ENCODE measurements at places on chromosomes 7 and 10.

GRCh38 chr7:152402384-152403250 lies 33.2 kb downstream of the KMT2C start:
- no peak for DNase-seq

DNA sequence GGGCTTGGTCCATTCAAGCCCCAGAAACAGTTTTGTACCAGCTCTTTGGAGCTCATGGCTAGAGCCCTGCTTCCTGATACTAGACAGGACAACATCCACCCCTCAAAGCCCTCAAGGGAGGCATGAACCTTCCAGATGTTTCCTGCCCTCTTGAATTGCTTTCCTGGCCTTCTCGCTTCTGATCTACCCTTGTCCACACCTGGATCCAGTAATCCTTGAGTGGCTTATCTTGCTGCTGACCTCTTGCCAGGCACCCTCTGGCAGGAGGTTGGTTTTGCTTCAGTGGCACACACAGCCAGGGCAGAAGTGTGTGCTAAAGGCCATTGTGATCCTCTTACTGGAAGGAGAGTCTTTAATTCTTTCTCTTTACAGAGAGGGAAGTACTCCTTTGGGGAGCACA lies 495.8 kb downstream of the PLXNA4 start:
- no peak for DNase-seq

GRCh38 chr7:2937701-2938513 lies 93.8 kb upstream of the GNA12 start:
- no peak for DNase-seq

DNA sequence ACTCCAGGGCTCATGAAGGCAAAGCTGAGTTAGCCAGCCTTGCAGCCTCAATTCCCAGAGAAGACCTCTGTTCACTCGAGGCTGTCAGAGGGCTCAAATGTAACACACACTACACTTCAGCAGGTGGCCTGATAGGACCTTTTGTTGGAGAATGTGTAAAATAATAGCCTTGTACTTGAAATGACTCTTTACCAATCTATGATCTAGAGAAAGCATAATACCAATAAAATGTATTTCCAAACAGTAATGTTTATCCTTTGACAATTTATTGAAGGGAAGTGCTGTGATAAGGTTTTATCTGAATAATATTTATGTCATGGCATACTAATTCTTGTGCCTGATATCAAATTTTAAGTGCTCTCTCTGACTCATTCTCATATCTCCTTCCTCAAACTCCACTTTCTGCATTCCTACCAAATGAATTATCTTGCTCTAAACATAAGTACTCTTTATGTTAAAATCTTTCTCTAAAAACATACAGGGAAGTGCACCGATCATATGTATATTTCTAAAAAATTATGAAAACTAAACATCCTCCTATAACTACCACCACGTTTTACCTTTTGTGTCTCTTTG lies 20.9 kb downstream of the CYP3A7 start:
- no peak for DNase-seq

DNA sequence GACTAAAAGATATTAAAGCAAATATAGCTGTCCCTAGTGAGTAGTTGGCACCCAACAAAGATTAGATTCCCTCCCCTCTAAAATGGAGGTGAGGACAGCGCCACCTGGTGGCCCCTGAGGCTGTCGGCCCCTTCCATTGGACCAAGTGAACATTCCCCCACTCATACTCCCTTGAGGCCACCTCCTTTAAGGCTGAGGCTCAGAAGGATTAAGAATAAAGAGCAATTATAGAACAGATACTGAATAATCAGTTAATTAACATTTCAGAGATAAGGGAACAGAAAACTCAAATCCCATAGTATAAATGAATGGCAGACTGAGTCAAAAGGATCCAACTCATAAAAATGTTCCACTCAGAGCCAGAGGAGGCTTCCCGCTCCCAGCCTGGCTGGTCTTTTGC lies 130.4 kb upstream of the GHITM start:
- no peak for DNase-seq

- DNase-seq = no peak
Measured at GRCh38 chr7:121278120-121279021, 50.4 kb upstream of the WNT16 start.

Data from activated CD8-positive, alpha-beta memory T cell treated with anti-CD3 and anti-CD28 coated beads for 4 hours (primary cell).